ENCODE measurements at places on chromosomes 2 and 18.

GRCh38 chr2:213411582-213412289, 127.5 kb downstream of the SPAG16 start:
- no peak for DNase-seq

DNA sequence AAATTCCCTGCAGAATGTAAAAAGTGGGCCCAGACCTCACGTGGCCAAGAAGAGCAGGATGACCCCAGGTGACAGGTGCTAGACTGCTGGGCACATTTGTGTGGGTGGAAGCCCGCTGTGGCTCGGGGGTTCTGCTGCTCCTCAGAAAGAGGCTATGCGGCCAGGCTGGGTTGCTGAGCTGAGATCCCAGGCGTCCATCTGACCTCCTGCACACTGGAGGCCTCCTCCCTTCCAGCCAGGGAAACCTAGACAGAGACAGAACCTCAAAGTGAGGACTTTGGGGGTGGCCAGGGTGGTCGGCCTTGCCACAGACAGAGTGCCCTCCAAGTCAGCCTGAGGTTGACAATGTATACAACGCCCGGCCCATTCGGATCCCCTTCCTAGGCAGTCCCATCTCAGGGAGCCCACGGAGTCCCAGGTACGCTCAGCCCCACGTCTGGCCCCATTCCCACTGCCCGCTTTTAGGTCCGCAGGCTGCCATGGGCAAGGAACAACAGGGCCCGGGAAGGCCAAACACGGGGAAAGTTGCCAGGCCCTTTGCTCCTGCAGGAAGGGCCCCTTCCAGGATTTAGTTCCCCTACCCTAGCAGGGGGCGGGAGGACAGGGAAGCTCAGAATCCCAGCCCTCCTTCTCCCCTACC, 75.6 kb downstream of the KIAA2012 start:
- DNase-seq, result no peak

- DNase-seq, result no peak
These were observed 43.6 kb downstream of the SRBD1 start for GRCh38 chr2:45567288-45567963.

DNA sequence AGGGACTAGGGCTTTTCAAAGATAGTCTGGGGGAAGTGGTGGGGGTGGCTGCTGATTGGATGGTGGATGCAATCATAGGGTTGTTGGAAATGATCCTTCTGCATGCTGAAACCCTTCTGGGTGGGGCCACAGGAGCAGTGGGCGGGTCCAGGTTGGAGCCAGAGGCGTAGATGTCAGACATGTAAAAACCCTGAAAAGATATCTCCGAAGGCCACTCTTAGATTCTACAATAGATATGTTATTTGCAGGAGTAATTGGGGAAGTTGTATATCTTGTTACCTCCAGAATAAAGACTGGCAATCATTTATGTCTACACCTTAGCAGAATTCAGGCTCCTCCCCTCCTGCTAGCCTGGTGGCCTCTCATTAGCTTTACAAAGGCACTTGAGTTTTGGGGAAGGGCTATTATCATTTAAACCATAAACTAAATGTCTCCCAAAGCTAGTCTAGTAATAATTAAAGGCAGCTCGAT, 8.2 kb upstream of the FAM98A start:
- no peak for DNase-seq

DNA sequence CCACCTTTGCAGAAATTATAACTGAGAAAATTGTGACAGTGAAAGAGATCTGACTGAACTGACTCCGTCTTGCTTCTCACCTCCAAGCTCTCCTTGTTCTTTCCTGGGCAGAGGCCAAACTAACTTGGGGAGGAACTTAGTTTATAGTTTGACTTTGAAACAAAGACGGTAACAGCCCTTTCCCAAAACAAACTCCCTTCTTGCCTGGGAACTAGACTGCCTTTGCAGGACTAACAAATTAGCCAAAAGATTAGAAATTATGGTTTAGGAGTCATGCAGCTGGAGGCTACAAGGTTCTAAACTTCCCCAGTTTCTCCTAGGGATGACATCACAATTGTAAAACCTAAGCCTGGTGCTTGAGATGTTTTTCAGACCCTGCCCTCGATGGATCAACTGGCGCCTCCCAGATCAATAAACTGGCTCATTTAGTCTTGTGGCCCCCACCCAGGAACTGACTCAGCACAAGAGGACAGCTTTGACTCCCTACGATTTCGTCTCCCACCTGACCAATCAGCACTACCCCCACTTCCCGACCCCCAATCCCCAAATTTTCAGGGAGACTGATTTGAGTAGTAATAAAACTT, 137.7 kb downstream of the ALPK2 start:
- no peak for DNase-seq

- peak; percentile 39 for DNase-seq
These were observed 1.1 kb downstream of the EPC2 start for GRCh38 chr2:148645539-148646230.

- DNase-seq, result no peak
These were observed 65.7 kb upstream of the CNGA3 start for GRCh38 chr2:98280376-98281102.

DNA sequence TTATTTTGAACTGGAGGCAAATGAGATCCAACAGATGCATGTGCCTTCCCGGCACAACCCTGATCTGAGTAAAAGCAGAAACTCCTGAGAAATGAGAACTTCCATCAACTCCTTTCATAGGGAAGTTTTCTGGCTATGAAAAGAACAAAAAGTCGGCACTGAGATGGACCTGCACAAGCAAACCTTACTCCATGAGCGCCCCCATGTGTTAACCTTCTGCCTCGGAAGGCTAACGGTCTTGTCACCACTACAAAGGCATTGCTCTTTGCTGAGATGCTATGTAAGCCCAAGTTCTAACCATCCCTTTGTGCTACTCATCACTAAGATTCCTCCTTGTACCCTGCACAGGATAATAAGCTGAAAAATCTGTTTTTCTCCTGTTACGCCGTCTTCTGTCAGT, 57.3 kb upstream of the SULT1C3 start:
- DNase-seq, result no peak

DNA sequence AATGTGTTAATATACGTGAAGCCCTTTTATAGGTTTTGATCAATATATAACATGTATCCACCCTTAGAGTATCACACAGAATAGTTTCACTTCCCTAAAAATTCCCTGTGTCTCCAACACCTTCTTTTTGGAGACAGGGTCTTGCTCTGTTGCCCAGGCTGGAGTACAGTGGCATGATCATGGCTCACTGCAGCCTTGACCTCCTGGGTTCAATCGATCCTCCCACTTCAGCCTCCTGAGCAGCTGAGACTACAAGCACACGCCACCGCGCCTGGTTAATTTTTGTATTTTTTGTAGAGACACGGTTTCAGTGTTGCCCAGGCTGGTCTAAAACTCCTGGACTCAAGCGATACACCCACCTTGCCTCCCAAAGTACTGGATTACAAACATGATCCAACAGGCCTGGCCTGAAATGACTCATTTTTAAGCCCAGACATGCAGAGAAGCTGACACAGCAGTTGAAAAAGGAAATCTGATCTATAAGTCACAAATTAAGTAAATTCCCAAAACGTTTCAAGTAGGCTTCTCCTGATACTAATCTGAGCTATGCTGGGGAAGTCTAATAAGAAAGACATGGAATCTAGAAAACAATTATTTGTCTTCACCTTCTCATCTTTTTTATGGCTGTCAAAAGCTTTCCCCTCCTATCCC, 2.9 kb downstream of the DUSP11 start:
- no peak for DNase-seq

- no peak for DNase-seq
These were observed 110.8 kb downstream of the SETBP1 start for GRCh38 chr18:44791520-44791919.

DNA sequence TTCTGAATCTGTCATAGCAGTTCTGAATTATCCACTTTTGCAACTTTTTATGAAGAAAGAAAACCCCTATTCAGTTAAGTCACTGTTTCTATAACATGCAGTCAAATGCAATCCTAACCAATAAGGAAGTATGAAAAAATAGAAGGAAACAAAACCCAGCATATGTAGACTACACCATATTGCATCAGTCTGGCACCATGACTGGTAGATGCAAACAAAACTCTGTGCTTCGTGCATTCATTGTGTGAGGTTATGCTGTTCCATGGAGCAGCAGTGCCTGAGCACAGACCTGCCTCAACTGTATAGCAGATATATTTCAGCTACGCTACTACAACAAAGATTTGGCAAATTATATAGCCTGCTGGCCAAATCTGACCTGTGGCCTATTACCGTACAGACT, 325.5 kb downstream of the LRP1B start:
- DNase-seq, result no peak

- DNase-seq, result no peak
These were observed 6.6 kb upstream of the CYP27C1 start for GRCh38 chr2:127226520-127227263.

- no peak for DNase-seq
These were observed 1081.5 kb upstream of the ZEB2 start for GRCh38 chr2:145601361-145601925.

DNA sequence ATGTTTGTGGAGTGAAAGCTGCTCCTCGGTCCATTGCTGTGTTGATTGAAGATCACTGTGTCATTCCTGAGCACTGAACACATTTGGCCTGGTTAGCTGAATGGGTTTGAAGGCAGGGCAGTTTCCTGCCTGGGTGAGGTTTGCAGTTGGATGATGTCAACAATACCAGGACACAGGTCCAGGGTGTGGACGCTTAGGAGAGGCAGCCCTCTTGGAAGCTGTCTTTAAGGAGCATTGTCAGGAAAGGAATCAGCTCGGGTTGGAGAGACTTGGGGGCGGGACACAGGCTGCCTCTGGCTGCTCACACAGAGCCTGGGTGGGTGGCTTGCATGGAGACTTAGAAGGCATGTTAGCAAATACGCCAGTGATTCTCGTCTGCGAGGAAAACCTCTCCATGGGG, 237.7 kb downstream of the SEPTIN10 start:
- DNase-seq, result no peak

DNA sequence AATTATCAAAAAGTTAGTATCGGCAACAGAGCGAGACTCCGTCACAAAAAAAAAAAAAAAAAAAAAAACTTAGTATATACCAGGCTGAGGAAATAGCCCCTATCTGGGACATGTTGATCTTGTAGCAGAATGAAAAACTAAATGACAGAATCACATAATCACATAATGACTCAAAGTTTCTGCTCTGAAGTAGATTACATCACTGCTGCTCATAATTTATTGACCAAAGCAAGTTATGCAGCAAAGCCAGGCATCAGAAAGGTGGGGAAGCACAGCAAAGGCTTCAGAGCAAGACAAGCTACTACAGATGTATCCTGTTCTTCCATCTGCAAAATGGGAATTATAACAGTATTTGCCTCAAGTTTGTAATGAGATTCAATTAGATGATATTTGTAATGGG, 68.1 kb downstream of the BOD1L2 start:
- DNase-seq, result no peak

DNA sequence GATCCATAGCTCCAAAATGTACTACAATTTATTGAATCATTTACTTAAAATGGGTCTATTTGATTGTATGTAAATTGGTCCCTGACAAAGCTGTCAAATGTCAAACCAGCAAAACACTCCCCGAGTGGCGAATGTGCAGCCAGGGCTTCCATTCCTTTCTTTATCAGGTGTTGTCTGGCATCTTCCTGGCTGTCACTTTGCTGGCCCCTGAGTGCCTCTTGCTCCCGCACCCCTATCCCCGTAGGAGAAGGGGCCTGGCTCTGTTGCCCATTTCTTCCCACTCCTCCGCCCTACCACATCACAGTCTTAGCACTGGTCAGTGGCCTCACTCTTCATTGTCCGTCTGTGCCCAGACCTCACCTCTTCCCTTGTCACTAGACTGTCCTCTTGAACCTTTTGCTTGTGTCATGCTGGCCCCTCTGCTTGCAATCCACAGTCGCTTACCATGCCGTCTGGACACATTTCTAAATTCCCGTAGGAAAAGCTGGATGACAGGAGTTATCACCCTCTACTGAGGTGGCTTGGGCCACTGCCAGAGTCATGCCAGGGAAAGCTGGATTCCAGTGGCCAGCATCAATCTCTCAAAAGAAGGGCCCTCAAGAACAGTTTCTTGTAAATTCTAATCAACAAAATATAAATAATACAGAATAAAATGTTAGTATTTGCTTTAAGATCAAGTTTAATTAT, 15.4 kb downstream of the UBE2F start:
- no peak for DNase-seq

- DNase-seq, result no peak
These were observed 484.8 kb upstream of the ID2 start for GRCh38 chr2:8197101-8197500.

DNA sequence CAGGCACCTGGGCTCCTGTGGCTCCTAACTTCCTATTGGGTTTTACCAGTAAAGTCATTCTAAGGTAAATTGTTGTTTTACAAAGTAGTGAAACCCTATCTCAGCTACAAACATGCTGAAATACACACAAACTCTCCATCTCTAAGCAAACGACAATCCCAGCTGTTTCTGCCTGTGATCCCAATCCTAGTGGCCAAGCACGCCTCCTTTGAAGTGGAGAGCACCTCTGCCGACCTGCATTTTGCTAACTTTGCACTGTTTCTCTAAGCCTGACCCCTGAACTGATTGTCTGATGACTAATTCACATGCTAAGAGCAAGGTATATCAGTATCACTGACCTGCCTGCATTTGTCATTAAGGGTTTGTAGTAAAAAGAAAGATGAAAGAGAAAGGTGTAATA, 124.3 kb downstream of the PAX3 start:
- DNase-seq, result no peak

- no peak for DNase-seq
These were observed 160.0 kb downstream of the PTGR3 start for GRCh38 chr18:75048776-75049454.

DNA sequence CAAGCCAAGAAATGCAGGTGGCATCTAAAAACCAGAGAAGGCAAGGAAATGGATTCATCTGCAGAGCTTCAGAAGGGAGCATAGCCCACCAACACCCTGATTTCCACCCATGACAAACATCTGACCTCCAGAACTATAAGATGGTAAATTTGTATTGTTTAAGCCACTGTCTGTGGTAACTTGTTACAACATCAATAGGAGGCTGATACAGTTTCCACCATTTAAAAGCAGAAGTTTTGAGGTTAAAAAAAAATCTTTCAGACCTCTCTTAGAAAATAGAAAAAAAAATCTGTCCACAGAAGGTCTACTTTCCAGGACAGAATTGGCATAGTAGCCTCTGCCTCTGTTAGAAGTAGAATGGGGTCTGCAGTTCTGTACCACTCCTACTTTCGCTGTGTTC, 37.2 kb downstream of the SLC40A1 start:
- DNase-seq, result no peak

DNA sequence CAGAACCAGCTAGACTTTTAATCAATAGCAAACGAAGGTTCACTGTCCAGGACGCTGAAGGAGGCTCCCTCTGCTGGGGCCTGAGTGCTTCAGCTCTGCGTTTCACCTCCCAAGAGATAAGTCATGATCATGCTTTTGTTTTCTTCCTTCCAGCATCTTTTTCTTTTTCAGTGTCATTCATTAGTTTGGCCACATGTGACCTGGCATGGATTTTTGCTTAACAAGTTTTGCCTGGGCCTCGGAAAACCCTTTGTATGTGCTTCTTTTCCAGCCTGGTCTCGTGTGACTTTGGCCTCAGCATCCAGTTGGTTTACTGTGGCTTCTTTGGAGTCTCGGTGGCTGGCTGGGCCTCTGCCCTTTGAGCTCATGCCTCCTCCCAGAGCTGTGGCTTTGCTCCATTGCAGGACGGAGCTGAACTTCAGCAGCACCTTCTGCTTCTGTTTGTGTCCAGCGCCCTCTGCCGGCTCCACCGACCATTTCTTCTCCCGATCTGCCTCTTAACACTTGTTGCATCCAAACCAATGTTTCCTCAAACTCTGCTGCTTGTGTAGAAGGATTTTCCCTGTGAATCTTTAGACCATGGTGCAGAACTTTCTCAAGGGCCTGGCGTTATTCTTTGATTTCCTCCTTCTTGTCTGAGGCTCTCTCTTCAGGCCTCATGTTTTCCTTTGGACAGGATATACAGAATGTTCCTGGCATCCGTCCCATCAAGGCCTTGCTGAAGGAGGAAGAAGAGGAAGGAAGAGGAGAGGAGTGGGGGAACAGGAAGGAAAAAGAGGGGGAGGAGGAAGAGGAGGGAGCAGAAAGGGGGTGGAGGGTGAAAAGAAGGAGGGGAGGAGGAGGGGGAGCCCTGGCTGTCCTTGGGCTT, 23.6 kb upstream of the HES6 start:
- peak; percentile 75 for DNase-seq

All from germinal center (tissue), 1 donor.